ENCODE measurements at places on chromosomes 12 and 14.

GRCh38 chr14:59823179-59823578 is 47.4 kb downstream of the RTN1 start:
- no peak for DNase-seq
- H3K27ac ChIP-seq: no peak overlapping the region

DNA sequence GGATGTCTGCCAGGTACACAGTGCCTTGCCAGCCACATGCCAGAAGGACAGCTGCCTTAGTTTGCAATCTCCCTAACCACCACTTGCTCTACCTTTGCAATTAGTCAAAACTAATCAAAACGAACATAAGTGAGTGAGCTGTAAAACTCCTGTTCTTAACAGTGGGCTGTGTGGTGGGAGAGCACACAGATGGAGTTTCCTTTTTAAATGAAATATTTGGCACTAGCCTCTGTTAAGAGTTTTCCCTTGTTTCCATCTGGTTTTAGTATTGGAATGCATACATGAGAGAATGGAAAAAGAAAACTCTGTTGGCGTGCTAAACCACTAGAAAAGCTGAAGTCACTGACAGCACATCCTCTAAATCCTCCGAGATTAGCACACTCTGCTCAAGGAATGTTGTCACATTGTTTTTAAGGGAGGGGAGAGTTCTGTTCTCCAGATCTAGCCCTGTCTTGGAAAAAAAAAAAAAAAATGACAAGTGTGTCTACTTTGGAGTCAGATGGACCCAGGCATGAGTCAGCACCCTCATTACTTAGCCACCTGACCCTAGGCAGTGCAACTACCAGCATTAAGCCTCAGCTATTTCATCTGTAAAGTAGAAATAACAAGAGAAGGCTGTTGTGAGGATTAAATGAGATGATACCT is 83.9 kb downstream of the STXBP6 start:
- no peaks in the 10 kb centered on the region for H3K27me3 ChIP-seq
- DNase-seq: no peak
- H3K36me3 ChIP-seq: no peaks in the 10 kb centered on the region
- peak overlapping the region; percentile 88 for H3K27ac ChIP-seq

DNA sequence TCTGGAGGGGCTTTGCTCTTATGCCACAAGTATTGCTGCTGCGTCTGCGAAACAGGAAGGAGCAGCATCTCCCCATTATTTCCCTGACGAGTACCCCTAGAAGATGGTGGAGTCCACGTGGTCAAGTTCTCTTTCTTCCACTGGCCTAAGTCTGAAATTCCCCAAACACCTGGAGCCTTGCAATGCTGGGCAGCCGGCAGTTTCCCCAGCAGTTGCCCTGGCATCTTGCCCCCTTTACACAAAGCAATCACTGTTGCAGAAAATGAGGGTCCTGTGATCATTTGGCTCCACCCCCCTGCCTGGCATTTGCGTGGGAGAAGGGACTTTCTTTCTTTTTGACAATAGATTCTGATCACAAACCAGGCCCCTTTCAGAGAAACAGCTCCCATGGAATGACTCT is 56.9 kb downstream of the FOS start:
- H3K4me1 ChIP-seq: peaks cover 9% of the 10 kb centered on the region
- H3K4me3 ChIP-seq: no peak overlapping the region
- H3K36me3 ChIP-seq: no peaks in the 10 kb centered on the region
- H3K27ac ChIP-seq: no peak overlapping the region

- H3K27me3 ChIP-seq: no peaks in the 10 kb centered on the region
- no peaks in the 10 kb centered on the region for H3K36me3 ChIP-seq
- no peak overlapping the region for H3K27ac ChIP-seq
- no peak overlapping the region for H3K4me3 ChIP-seq
- no peak for DNase-seq
- H3K4me1 ChIP-seq: no peaks in the 10 kb centered on the region
These were observed 97.1 kb upstream of the SRRM4 start for GRCh38 chr12:118884226-118884625.

GRCh38 chr12:119319638-119320037 is 14.9 kb upstream of the CCDC60 start:
- no peaks in the 10 kb centered on the region for H3K36me3 ChIP-seq
- no peak overlapping the region for H3K4me3 ChIP-seq
- peaks cover 14% of the 10 kb centered on the region for H3K27me3 ChIP-seq
- no peak overlapping the region for H3K27ac ChIP-seq
- no peak for DNase-seq
- H3K4me1 ChIP-seq: no peaks in the 10 kb centered on the region

DNA sequence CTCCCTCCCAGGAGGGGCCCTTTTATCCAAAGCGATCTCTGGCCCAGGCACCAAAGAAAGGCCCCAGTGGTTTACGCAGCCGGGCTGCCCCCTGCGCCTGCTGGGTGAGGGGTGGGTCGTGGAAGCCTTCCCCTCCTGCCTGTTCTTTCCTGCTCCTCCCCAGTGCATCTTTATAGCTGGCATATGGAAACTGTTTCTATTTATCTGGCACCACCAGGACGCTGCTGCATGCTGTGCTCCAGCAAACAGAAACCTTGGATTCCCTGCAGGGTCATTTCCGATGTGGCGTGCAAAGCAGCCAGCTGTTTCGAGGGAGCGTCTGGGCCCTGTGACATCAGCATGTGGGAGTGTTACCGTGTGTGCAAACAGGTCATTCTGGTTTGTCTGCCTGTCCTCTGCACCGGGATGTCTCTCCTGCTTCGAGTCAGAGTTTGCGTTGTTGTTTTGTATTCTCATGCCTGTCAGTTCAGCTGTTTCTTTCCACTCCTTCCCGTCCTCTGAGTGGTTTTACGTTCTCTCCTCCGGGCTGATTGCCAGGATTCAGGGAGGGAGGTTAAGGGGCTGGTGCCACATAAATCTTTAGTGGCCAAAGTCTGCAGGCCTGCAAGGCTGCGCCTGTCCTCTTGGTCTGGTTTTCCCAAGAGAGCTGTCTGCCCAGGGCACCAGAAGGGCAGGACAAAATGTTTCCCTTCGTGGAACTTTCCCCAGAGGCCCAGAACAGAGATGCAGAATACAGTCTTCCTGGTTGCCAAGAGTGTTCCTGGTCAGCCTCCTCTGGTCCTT is 24.6 kb downstream of the TPCN1 start:
- H3K27me3 ChIP-seq: no peaks in the 10 kb centered on the region
- peak; percentile 77 for DNase-seq
- peaks cover 7% of the 10 kb centered on the region for H3K36me3 ChIP-seq
- peak overlapping the region; percentile 52 for H3K4me3 ChIP-seq
- H3K27ac ChIP-seq: peak overlapping the region; percentile 99

DNA sequence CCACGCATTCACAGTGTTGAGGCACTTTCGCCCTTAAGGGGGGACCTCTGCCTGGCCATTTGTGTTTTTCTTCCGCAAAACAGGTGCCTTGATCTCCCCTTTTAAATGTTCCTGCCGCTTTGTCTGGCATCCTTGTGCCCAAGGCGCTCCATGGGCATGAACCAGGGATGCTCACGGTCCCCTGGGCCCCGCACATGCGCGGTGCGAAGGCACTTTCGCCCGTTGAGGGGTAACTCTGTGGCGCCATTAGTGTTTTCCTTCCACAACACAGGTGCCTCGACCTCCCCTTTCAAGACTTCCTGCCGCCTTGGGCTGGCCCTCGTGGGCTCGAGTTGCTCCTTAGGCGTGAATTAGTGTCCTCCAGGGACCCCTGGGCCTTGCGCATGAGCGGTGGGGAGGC is 335.5 kb downstream of the ALG10 start:
- no peak overlapping the region for H3K27ac ChIP-seq
- H3K36me3 ChIP-seq: no peaks in the 10 kb centered on the region
- no peaks in the 10 kb centered on the region for H3K4me1 ChIP-seq
- no peak overlapping the region for H3K4me3 ChIP-seq
- no peak for DNase-seq

DNA sequence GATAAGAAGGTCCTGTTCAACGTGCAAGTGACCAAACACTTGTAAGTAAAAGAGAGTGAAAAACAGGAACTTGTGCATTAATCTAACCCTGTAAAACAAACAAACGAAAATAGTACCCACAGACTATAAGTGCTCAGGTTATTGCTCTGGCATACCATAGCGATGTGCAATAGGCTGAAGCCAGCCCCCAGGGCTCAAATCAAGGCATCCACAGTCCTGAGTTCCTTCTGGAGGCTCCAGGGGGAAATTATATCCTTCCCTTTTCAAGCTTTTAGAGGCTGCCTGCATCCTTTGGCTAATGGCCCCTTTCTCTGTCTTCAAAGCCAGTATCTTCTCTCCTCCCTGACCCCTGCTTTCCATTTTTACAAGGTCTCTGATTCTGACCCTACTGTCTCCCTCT is 8.1 kb upstream of the CMAS start:
- DNase-seq: no peak
- H3K4me3 ChIP-seq: no peak overlapping the region
- H3K27me3 ChIP-seq: peaks cover 6% of the 10 kb centered on the region
- no peak overlapping the region for H3K27ac ChIP-seq
- no peaks in the 10 kb centered on the region for H3K36me3 ChIP-seq

DNA sequence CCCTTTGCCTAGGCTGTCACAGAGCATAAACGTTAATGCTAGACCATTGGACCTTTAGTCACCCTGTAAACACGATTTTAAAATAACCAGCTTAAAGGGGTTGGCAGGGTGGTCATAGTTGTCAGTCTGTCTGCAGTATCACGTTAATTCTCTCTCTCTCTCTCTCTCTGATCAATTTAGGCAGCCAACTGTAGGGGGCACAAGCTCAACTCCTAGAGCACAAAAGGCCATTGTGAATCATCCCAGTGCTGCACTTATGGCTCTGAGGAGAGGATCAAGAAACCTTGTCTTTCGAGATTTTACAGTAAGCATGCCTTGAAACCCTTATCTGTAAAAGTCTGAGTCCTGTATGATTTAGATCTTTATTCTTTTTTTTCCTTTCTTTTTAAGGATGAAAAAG is 97.1 kb downstream of the SCAF11 start:
- no peaks in the 10 kb centered on the region for H3K4me1 ChIP-seq
- no peaks in the 10 kb centered on the region for H3K27me3 ChIP-seq
- no peak overlapping the region for H3K27ac ChIP-seq
- H3K36me3 ChIP-seq: peaks cover 41% of the 10 kb centered on the region
- H3K4me3 ChIP-seq: no peak overlapping the region

- H3K27ac ChIP-seq: peak overlapping the region; percentile 98
- peaks cover 7% of the 10 kb centered on the region for H3K36me3 ChIP-seq
- H3K4me3 ChIP-seq: peak overlapping the region; percentile 71
These were observed 1.8 kb upstream of the RHOF start for GRCh38 chr12:121795034-121795968.

DNA sequence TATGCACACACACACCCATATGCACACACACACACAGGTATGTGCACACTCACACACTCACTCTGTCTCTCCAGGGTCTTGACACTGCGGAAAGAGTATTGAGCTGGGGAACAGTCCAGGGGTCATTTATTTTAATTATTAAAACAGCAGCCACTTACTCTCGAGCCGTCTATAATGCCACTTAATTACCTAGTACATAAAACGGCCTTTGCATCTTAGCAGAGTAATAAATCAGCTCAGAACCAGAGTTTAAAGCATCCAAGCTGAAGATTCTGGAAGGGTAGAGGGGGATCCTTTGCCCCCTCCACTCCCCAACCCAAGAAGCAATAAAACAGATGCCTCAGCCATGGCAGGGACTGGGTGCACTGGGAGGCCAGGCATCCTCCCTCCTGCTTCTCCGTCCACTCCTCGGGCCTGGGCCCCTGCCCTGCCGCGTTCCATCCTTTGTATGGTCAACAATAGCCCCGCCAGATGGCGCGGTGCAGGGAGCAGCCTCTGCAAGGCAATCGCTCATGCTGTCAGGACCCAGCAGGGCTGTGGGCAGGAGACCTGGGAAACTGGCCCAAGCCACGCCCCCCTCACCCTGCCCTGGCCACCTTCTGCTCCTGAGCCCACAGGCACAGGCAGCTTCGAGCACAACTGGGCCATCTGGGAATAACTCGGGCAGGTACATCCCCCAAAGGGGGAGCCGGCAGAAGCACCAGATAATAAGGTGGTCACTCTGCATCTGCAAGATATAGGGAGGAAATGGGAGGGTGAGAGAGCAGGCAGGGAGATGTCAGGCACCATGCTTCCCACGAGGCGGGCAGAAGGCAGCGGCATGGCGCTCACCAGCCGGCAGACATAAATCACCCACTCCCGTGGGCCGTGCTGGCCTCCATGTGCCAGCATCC is 40.9 kb downstream of the CCDC85C start:
- H3K4me1 ChIP-seq: peaks cover 80% of the 10 kb centered on the region
- H3K4me3 ChIP-seq: peak overlapping the region; percentile 22
- peak overlapping the region; percentile 71 for H3K27ac ChIP-seq
- DNase-seq: peak; percentile 66

- peaks cover 3% of the 10 kb centered on the region for H3K4me1 ChIP-seq
- no peak overlapping the region for H3K4me3 ChIP-seq
- peaks cover 29% of the 10 kb centered on the region for H3K27me3 ChIP-seq
- no peaks in the 10 kb centered on the region for H3K36me3 ChIP-seq
These were observed 8.9 kb downstream of the MYO1H start for GRCh38 chr12:109356577-109356976.

- H3K4me3 ChIP-seq: peak within 1 kb of the TSS; percentile 88
- H3K27ac ChIP-seq: peak within 1 kb of the TSS; percentile 95
- H3K36me3 ChIP-seq: no peaks in the 10 kb centered on the region
These were observed at the start of gene PKP2 for GRCh38 chr12:32896432-32897280. PKP2 (minus strand) TSS chr12:32896777; CDS start chr12:32896731, 46 bp downstream.

GRCh38 chr14:63650256-63650952 is 8.7 kb upstream of the WDR89 start:
- peak overlapping the region; percentile 75 for H3K27ac ChIP-seq
- DNase-seq: no peak
- H3K27me3 ChIP-seq: no peaks in the 10 kb centered on the region
- peaks cover 38% of the 10 kb centered on the region for H3K4me1 ChIP-seq

DNA sequence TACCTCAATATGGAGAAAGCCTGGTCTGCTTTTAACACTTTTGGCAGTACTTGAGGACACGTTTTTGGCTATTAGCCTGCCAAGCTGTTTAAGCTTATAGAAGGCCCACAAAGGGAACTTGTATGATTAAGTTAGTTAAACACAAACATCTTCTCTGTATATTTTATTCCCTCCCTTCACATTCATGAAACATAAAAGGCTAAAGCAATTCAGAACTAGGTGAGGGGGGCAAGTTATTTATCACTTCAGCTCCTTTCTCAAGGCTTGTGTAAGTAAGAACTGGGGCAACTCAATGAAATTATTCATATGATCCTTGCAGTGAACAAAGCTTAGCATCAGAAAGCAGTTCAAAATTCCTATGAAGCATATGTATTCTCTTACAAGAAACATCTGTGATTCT is 7.5 kb downstream of the PRICKLE1 start:
- H3K27me3 ChIP-seq: no peaks in the 10 kb centered on the region
- peak overlapping the region; percentile 92 for H3K27ac ChIP-seq
- H3K4me1 ChIP-seq: peaks cover 54% of the 10 kb centered on the region
- no peaks in the 10 kb centered on the region for H3K36me3 ChIP-seq

GRCh38 chr12:121580959-121581685 is at the start of gene KDM2B:
KDM2B (minus strand) TSS chr12:121581023; CDS start chr12:121580911, 112 bp downstream.
- peaks cover 42% of the 10 kb centered on the region for H3K4me1 ChIP-seq
- H3K4me3 ChIP-seq: peak within 1 kb of the TSS; percentile 87
- peak within 1 kb of the TSS; percentile 96 for H3K27ac ChIP-seq
- no peaks in the 10 kb centered on the region for H3K36me3 ChIP-seq
- DNase-seq: peak; percentile 45

- H3K4me3 ChIP-seq: no peak overlapping the region
- H3K4me1 ChIP-seq: peaks cover 9% of the 10 kb centered on the region
- H3K27me3 ChIP-seq: peaks cover 3% of the 10 kb centered on the region
These were observed 319.0 kb upstream of the RTL1 start for GRCh38 chr14:101222362-101223070.

- no peak overlapping the region for H3K27ac ChIP-seq
- no peak for DNase-seq
- H3K4me3 ChIP-seq: no peak overlapping the region
- peaks cover 2% of the 10 kb centered on the region for H3K36me3 ChIP-seq
These were observed 6.8 kb upstream of the POU6F1 start for GRCh38 chr12:51224625-51225024.
